ENCODE measurements at places on chromosomes 3 and 15.

GRCh38 chr3:4750306-4750968, 228.8 kb upstream of the BHLHE40 start:
- DNase-seq: no peak

- no peak for DNase-seq
These were observed 181.7 kb downstream of the CHST2 start for GRCh38 chr3:143301031-143301901.

DNA sequence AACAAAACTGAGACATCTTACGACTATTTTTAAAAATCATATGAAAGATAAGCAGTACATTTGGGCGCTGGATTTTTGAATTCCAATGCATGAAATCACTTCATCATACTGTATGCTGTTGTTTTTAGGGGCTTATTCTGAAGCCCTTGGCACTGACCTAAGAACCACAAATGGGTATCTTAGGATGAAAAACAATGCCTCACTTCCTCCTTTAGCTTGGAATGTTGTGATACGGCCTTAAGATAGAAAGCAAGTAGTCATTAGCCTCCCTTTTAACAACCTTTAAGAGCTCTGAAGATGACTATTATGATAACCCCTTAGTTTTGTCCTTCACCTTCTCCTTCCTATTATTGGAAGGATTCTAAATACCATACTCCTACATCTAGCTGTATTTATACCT, 289.8 kb downstream of the ARPP21 start:
- DNase-seq: no peak

- no peak for DNase-seq
These were observed 610.2 kb downstream of the ZNF385D start for GRCh38 chr3:21140785-21141184.

DNA sequence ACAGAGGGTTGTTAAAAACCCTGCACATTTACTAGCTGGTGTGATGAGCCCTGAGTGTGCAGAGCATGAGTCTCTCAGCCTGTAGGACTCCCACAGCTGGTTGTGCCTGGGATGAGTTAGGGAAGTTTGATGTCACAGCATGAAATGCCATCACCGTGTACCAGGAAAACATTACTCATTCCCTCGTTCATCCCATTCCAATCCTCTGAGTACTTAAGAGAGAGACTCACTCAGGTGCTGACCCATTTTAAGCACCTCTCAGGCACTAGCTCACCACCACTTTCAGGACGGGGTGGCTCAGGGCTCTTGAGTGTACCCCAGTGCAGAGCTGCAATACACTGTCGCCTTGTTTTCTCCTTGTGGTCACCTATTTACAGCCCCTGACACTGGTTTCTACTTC, 18.7 kb downstream of the MGLL start:
- no peak for DNase-seq

DNA sequence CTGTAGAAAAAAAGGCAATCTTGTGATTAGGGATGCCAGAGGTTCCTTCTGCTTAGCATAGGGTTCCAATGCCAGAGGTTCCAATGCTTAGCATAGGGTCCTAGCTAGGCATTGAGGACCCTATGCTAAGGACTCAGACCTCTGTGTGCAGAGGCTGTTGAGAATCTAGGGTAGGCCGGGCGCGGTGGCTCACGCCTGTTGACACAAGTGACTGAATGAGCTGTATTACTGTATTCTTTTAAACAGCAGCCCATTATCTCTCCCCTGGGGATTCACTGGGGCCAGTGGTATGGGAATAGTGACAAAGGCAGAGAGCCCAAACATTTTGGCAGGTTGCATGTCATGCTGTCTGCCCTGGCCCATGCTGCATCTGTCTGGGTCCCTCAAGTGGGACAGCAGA, 16.2 kb downstream of the PAK6 start:
- DNase-seq: no peak

- no peak for DNase-seq
These were observed 40.7 kb downstream of the CYP11A1 start for GRCh38 chr15:74326746-74327145.

GRCh38 chr3:10273702-10274305, 18.9 kb downstream of the GHRL start:
- DNase-seq: no peak

DNA sequence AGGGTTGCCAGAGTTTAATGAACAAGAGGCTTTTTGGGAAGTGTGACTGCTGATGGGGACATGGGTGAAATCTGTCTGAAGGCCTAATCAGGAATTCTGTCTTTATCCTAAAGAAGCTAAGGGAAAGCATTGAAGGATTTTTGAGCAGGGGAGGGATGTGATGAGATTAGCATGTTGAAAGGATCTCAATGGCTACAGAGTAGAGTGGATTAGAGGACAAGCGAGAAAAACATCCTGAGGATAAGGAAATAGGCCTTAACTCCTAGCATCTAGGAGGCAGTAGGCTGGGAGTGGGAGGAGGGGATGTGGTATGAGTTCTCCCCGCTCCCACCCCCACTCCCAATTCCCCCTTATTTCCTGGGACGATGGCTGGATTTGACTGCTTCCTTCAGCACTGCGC, 35.1 kb upstream of the SNTN start:
- DNase-seq: no peak

GRCh38 chr3:111603679-111604078, 8.5 kb upstream of the ZBED2 start:
- no peak for DNase-seq

- DNase-seq: no peak
These were observed 73.8 kb upstream of the ATP13A5 start for GRCh38 chr3:193452338-193452737.

DNA sequence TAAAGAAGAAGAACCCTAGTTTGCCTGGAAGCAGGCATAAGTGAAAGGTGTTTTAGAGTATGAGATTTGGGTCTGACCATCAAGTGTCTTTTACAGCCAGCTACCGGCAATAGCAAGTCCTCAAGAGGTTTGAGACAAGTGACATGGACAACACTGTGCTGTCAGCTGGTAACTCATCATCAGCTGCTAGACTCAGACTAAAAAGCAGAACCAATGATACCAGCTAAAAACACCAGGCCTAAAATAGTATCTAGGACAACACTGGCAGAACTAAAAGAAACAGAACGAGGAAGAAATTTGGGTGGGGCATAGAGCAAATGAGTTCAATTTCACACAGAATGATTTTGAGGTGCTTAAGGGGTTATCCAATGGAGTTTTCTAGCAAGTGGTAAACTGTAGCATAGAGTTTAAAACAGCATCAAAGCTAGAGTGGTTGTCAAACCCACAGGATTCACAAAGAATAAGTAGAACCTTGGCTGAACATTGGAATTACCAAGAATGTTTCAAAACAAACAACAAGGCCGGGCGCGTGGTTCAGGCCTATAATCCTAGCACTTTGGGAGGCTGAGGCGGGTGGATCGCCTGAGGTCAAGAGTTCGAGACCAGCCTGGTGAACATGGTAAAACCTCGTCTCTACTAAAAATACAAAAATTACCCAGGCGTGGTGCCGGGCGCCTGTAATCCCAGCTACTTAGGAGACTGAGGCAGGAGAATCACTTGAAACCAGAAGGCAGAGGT, 3.9 kb downstream of the CIAO2A start:
- DNase-seq: no peak

DNA sequence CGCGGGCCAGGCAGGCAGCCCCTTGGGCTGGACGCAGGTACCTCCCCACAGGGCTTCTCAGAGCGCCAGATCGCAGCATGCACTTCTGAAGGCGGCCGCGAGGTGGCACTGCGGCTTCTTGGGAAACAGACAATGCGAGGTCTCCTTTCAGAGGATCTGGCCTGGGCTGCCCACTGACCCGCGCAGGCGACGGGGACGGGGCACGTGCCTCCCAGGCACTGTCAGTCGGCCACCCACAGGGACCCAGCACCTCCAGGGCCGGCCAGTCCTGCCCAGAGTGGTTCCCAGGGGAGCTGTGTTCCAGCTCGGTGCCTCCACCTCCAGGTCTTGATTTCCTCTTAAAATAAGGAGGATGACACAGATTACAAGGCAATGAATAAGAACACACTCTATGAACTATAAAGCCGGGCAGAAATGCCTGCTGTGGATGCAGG, 24.4 kb upstream of the TXNRD3 start:
- peak; percentile 65 for DNase-seq

GRCh38 chr3:114020907-114021306, 35.4 kb downstream of the CCDC191 start:
- no peak for DNase-seq

- no peak for DNase-seq
These were observed 48.5 kb upstream of the P3H2 start for GRCh38 chr3:190169243-190169642.
